NCI-H1694 (cell line): ENCODE measurements at places on chromosomes 7 and 10.
A peak's percentile ranks its signal among the peaks of the same experiment; 100 is the strongest.

DNA sequence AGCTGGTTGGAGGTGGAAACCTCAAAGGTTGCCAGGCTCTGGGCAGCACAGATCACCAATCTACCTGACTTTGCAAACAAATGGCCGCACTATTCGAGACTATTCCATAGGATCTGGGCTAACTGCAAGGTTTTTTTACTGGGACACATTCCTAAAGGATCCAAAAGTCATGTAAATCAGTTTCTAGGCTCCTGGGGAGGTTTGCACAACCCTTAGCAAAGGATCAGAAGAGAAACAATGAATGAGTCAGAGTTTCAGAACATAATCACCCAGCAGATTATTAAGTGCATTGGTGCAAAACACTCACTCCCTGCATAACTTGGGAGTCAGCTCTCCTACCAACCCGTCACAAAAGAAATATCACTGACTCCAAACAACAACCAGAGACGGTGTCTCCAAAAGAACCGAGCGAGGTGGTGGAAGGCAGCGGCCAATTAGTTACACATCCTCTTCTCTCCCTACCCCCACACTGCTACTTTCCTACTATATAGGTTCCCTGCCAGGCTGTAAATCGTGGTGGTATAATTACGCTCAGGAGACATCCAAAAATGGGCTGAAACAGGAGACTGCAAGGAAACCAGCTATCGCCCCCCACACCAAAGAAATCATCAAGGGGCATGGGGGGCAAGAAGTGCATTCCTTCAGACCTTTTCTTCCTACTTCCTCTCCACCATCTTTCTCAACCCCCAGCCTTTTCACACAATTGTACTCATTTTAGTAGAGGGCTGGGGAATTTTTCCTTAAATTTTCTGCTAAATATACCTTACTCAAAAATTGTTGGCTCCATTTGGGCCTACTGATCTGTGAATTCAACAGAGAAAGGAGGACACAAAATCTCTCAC is 3.2 kb downstream of the UBE2H start:
- no peak for DNase-seq

DNA sequence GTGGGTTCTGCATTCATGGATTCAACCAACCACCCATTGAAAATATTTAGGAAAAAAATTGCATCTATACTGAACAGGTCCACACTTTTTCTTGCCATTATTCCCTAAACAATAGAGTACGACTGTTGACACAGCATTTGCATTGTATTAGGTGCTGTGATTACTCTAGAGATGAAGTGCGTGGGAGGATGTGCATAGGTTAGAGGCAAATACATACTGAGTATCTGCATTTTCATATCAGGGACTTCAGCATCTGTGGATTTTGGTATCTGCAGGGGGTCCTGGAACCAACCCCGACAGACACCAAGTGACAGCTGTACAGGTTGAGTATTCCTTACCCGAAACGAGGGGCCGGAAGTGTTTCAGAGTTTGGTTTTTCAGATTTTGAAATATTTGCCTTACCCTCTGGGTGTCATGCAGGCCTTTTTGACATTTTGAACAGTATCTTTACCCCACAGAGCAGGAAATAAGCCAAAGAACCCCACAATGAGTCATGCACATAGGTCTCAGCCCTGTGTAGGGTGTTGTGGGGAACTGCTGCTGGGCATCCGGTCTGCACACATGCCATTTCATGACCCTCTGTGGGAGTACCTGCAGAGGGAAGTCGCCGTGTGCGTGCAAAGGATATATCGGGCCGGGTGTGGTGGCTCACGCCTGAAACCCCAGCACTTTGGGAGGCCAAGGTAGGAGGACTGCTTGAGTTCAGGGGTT is 14.5 kb downstream of the NUDT5 start:
- no peak for DNase-seq

- no peak for DNase-seq
Observed at GRCh38 chr10:5959581-5960069, 17.7 kb downstream of the IL15RA start.

- no peak for DNase-seq
Observed at GRCh38 chr10:79001082-79001885, 67.5 kb upstream of the ZMIZ1 start.

DNA sequence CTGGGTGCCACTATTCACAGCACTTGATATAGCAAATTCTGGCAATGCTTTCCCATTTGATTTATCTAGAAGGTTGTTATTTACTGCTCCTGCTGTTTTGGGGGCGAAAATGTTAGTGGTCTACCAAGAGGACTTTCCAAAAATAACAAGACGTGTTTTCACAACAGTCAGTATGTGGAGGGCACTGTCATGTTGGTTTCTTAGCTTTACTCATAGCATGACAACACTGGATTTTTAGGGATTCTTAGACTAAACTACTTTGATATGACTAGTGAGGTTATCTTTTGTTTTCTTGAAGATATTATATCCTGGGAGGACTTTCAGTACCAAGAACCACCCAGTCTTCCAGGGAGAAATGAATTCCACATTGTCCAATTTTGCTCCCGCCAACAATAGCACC is 49.4 kb downstream of the NUDCD3 start:
- DNase-seq, result no peak

DNA sequence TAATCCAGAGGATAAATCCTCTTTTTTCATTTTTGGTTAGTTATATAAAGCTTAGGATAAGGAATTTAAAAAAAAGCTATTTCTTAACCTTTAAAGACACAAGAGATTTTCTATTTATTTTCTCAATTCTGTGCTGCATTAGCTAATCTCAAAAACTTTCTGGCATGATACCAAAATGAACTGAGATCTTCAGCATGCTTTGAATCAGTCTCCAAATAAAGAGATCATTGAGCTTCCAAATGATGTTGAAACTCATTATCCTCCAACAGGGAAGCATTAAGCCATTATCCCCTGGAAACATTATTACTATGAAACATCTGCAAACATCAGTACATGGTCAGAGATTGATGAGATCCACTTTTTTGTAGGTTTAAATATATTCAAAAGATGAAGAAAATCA is 350.3 kb upstream of the TEX47 start:
- DNase-seq, result no peak

GRCh38 chr10:123200531-123200930 is 46.3 kb downstream of the BUB3 start:
- no peak for DNase-seq

- DNase-seq, result no peak
Observed at GRCh38 chr7:123030631-123031030, 35.1 kb upstream of the TAS2R16 start.

- no peak for DNase-seq
Observed at GRCh38 chr7:1839701-1840100, 169.6 kb downstream of the ELFN1 start.

DNA sequence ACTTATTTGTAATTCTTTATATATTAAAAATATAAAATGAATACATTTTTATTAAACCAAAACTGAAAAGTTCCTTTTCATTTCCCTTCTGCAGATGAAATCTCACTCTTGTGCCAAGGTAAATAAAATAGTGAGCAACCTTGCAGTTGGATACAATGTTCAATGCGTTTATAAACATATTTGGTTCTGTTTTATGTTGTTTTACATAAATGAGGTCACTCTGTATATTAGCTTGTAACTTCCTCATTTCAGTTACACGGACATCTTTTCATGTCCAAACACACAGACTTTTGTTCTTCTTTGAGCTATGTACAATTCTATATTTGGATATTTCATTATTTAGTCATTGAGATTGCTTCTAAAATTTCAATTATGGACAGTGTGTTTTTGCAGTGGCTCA is 107.7 kb downstream of the BBS9 start:
- no peak for DNase-seq

GRCh38 chr10:70137135-70137534 is 4.5 kb upstream of the AIFM2 start:
- no peak for DNase-seq

GRCh38 chr10:79103585-79103984 is 34.8 kb downstream of the ZMIZ1 start:
- peak; percentile 38 for DNase-seq

DNA sequence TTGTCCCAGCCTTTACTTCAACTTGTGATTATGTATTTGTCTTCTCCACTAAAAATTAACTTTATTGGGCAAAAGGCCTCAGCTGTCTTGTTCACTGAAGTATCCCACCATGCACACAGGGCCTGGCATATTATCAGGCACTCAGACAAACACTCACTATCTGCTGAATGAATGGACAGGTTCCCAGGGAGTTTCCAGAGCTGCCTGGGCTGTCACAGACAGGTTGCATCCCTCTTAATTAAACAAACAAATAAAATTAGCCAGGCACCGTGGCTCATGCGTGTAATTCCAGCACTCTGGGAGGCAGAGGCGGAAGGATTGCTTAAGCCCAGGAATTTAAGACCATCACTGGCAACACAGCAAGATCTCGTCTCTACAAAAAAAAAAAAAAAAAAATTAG is 1.5 kb upstream of the TSPAN14 start:
- DNase-seq, result no peak

DNA sequence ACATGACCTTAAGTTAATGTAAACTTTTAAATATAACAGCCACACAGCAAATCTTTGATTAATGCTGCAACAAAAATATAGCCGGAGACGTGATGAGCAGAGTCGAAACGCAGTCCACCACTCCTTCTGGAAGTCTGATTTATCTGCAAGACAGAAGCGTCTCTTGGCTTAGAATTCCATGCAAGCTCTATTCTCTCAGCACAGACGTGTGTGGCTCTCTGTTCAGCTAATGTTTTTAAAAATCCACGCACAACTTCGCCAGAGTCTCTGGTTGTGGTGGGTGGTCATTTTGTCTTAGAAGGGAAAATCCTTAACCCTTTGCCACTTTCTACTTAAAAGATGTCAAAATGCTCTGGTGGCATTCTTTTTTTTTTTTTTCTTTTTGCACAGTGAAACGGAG is 438.0 kb upstream of the MGMT start:
- no peak for DNase-seq

GRCh38 chr7:20799566-20800366 is 13.1 kb upstream of the SP8 start:
- no peak for DNase-seq

GRCh38 chr7:4800926-4801838 is 25.8 kb downstream of the AP5Z1 start:
- no peak for DNase-seq

DNA sequence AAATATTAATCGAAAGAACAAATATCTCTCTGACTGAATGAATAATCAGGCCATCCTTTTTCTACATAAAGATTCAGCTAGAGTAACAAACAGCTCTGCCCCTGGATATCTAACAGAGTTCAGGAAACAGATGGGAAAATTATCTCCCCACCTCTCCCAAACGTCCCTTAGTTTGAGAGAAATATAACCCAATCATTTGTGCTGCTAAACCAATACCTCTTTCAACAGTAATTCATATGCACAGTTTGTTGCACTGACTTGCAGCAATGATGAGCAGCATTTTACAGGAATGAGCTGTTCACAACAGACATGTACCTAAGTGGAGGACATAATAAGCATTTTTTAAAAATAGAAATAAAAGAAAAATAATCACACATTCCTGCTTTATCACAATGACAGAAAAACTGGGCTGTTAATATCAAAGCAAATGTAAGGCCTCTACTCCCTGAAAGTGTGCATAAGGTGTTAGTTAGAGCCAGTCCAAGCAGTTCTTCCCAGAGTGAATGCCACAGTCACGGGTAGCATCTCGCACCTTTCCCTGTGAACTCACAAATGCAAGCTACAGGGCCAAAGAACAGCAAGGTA is 2.3 kb downstream of the CREB3L2 start:
- DNase-seq, result no peak

DNA sequence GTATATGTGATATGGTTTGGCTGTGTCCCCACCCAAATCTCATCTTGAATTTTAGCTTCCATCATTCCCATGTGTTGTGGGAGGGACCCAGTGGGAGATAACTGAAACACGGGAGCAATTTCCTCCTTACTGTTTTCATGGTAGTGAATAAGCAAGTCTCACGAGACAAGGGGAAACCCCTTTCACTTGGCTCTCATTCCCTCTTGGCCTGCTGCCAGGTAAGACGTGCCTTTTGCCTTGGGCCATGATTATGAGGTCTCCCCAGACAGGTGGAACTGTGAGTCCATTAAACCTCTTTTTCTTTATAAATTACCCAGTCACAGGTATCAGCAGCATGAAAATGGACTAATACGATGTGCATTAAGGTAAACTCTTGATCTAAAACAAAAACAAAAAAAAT is 357.1 kb upstream of the AOAH start:
- DNase-seq, result no peak

- no peak for DNase-seq
Observed at GRCh38 chr7:29610086-29610485, 46.5 kb downstream of the PRR15 start.

GRCh38 chr7:10239695-10240345 is 733.9 kb upstream of the PHF14 start:
- no peak for DNase-seq

DNA sequence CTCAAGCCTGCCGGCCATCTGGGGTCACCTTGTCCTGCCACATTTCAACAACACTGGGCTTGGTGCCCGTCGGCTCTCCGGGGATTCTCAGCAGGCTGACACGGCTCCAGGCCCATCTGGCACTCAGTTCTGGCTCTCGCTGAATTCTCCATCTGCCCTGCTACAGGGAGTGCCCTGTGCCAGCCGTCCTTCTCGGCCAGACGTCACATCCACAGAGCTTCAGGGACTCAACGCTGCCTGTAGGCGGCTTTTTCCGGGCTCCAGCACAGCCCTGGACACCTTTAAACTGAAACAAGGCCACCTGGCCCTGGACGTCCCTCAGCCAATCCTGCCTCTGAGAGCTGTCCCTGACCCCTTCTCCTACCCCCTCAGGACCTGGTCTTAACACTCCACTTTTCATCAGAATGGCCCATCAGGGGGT is 43.0 kb downstream of the TMEM130 start:
- peak; percentile 98 for DNase-seq

DNA sequence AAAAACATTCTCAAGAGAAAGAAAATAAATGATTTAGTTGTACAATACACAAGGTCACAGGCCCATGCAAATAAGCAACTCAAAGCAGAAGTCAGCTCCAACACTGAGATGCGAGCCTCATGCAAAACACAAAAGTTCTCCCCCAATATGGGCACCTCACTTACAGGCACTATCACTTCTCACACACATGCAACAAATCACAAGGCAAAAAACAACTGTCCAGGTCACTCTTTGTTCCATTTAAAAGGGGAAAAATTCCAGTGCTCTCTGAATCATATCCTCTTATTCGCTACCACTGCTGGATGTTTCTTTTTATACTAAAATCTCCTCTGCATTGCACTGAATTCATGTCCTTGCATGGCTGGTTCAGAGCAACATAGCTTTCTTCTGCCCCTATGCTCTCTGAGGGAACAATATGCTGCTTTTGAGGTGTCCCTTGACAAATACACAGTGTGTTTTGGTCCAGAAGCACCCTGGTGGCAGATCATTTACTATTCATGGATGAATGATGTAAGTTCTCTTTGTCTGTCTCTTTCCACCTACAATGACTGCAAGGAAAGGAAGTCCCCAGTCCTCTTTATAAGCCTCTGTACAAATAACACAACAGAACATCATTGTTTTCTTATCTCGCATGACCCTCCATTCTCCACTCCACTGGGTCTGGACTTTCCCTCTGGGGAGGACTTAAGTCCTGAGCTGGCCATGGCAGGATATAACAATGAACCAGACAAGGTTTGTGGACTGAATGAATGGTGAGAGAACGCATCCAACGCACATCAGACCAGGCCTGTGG is 85.4 kb upstream of the GSDME start:
- no peak for DNase-seq
